ENCODE measurements at places on chromosomes 2 and 18.

DNA sequence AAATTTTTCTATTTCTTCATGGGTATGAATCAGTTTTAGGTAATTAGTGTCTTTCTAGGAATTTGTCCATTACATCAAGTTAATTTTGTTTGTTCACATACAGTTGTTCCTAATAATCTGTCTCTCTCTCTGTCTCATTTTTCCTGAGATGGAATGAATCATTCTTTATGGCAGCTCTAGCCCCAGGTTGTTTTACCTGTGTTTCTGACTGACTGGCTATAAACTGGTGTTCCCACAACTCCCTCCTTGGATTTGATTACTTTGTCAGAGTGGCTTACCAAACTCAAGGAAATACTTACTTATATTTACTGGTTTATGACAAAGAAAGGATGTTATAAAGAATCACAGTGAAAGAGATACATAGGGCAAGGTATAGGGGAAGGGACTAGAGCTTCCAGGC lies 15.1 kb downstream of the ADNP2 start:
- no peak for DNase-seq

GRCh38 chr2:161355983-161356382 lies 47.8 kb downstream of the PSMD14 start:
- DNase-seq, result no peak

GRCh38 chr18:30302181-30302580 lies 740.4 kb downstream of the DSC3 start:
- no peak for DNase-seq

DNA sequence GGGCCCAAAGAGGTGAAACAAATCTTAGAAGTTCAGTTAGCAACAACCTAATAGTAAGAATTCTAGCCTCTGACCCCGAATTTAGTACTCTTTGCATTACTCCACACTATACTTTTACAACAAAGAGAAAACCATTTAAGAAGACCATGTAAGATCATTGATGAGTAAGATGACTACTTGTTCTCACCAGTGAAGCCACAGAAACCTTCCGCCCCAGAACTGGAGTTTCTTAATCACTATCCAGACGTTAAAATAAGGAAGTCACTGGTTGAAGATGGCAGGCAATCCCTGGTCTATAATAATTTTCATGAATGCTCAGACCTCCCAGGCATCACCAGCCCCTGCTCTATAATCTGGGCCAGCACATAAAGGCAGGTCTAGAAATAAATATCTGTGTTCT lies 95.0 kb downstream of the TMEM163 start:
- DNase-seq, result no peak

DNA sequence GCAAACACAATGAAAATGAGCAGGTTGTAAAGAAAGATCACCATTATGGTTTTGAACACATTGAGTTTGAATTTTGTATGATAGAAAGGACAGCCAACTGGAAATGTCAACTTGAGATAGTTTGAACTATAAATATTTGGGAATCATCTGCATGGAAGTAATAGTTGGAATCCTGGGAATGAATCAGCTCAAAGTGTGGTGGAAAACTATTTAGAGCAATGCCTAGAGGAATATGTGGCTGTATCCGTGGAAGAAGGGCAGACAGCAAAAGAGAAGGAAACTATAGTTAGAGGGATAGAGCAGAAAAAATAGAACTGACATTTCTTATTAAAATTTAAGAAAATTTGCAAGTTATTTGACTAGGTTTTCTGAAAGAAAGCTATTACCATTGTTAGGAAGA lies 112.5 kb upstream of the OTX1 start:
- DNase-seq, result no peak

DNA sequence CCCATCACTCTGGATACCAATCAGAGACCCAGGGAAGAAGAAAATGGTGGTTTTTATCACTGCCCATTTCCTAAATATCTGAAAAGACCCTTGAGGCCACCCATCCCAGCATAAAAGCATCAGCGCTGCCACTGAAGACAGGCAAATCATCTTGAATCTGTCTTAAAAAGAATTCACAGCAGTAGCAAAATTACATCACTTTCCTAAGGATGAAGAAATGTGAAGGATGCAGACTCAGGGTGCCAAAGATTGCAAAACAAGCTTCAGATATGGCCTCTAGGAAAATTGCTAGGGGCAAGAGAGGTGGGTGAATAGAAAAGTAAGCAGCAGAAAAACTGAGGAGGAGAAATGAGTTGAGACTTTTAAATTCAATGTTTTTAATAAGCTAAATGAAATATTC lies 70.0 kb downstream of the SLC25A12 start:
- no peak for DNase-seq

Data from WERI-Rb-1 (cell line).